NCI-H2227 treated with DMSO at 0.1 percent for 48 hours (cell line): ENCODE measurements at places on chromosomes 6 and 20.

DNA sequence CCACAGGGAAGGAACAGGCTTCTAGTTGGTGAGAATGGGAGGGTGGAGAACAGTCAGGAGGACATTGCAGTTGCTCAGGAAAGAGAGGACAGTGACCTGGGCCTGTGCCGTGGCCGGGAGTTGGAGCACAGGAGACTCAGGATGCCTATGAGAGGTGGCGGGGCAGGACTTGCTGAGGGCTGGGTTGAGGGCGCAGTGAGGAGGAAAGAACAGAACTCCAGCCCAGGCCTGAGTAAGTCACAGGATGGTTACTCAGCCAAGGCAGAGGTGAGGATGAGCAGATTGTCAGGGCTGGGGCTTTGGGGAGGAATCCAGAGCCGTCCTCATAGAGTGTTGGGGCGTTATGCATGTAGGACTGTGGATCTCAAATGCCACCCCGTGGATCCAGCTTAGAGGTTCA lies 21.2 kb downstream of the CST4 start:
- no peak for DNase-seq

DNA sequence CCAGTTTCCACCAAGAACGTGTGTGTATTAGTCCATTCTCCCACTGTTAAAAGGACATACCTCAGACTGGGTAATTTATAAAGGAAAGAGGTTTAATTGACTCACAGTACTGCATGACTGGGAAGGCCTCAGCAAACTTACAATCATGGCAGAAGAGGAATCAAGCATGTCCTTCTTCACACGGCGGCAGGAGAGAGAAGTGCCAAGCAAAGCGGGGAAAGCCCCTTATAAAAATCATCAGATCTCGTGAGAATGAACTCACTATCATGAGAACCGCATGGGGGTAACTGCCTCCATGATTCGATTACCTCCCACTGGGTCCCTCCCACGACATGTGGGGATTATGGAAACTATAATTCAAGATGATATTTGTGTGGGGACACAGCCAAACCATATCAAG lies 13.1 kb downstream of the C20orf203 start:
- no peak for DNase-seq

DNA sequence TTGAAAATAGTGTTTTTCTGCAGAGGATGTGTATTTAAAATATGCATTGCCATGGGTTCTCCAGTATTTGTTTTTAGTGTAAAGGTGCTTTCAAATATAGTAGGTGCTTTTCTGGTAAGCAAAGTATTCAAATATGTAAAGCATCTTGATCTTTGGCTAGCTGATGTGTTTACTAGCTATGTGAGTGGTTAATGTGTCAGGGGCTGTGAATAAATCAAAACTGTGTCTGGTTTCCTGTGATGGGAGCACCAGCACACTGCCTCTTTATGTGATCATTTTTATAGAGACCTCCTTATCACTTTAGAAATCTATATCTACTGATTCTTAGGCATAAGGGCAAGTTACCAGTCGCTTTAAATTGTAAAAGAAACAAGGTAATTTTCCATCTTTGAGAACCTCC lies 388.9 kb upstream of the MAN1A1 start:
- no peak for DNase-seq

DNA sequence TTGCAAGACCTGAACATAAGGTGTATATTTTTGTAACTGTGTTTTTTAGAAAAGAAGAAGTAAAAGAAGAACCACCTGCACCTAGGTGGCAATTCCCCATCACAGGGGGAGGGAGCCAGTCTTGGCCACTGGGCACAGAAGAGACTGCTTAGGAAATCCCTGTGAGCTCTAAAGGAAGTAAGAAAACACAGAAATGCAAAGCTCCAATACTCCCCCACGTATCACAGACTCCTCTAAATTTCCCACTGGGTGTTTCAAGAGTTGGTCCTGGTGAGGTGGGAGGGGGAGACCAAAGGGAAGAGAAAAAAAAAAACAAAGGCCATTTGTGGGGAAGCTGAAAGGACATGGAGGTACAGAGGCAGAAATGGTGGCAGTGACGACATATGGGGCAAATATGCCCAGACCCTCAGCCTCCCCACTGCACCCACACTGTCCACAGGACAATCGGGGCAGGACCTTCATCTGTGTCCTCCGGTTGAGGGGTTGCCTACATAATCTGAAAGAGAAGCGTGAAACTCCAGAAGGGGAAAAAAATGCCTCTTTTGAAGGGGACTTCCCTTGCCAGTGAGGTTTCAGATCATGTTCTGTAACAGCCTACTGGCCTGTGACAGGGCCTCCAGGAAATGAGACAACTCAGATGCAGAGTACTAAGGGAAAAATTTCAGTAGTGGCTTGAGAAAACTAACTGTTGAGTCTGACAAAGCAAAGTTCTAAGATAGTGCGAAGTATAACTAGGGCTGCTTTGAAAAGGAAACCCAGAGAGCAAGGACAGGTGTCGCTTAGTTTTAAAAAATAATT lies 226.2 kb upstream of the MARCKS start:
- DNase-seq, result no peak

DNA sequence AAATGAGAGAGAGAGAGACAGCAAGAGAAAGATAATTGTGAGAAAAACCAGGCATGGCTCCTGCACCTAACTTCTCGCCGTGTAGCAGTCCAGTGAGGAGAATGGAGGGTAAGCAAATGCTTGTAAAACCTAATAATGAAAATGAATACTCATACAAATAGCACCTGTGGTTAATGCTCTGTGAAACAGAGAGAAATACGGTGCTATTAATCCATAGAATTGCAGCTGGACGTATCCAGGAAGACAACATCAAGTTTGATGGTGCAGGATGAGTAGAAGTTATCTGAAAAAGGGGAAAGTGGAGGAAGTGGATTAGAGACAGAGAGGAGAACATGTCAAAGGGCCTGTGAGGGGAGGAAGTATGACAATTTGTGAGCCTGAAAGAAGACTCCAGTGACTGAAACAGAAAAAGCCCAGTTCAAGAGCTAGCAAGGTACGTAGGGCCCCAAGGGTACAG lies 89.4 kb upstream of the PAK5 start:
- no peak for DNase-seq
